ENCODE measurements at places on chromosomes 4 and X. TPM values are rescaled to one million over a fixed set of nuclear protein-coding genes. Genes with fewer than 3 reads are reported as not detected.

GRCh38 chrX:28802625-28803024, 215.4 kb downstream of the IL1RAPL1 start:
- no peak for DNase-seq

GRCh38 chr4:86484241-86484640, 109.9 kb upstream of the PTPN13 start:
- no peak for DNase-seq

Gene AREG
- total RNA-seq = 31.4 TPM

Gene CENPU
- 3.5 TPM for total RNA-seq

Gene RBM3
- 102 TPM for total RNA-seq

GRCh38 chr4:56680266-56680665, 830 bp downstream of the HOPX start:
- DNase-seq = no peak

DNA sequence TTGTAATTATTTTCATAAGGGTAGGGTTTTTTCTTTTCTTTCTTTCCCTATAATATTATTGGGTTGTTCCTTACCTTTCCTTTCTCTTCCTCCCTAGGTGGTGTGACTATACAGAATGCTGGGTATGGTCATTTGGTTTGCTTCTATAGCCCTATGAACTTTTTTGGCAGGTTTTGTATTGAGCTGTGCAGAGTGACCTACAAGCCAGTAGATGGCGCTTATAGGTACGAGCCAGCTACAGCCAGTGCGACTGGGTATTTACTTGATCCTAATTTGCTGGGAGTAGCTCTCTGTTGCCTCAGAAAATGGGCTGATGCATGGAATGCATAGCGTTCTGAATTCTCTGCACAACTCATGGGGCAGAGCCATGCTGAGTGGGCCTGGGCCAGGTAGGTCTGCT, 423.3 kb downstream of the MAGEE1 start:
- no peak for DNase-seq

Gene PCDH7
- total RNA-seq = 29.7 TPM

Gene CPZ
- total RNA-seq = 2.1 TPM

DNA sequence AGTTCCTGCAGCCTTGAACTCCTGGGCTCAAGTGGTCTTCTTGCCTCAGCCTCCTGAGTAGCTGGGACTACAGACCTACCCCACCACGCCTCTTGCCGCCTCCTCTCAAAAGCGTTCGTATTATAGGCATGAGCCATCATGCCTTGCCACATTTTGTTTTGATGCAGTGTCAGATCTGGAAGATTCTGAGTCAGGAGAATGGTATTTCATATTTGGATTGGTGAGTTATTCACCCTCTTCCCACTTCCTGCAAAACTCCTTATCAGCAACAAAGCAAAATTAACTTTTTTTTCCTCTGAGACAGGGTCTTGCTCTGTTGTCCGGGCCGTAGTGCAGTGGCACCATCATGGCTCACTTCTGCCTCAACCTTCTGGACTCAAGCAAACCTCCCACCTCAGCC, 29.6 kb downstream of the REST start:
- DNase-seq = no peak

DNA sequence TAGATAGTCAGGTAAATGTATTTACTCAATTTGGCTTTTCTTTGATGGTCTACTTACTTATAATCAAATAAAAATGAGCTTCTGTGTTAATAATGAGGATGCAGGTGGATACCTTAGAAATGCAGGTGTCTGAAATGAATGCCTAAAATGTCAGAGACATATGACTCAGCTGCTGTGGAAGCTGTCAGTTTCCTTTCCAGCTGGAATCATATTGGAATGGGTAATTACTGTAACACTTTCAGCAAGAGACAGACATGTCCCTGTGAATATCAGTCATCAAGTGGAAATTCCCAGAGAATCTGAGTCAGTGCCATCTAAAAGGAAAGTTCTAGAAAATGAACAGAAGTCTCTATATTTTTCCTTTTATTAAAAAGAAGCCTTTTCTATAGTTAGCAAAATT, 783.0 kb upstream of the AADAT start:
- no peak for DNase-seq

All from transverse colon (tissue), 4 donors.